NCI-H1048 (cell line): ENCODE measurements at places on chromosomes 7 and 10.

DNA sequence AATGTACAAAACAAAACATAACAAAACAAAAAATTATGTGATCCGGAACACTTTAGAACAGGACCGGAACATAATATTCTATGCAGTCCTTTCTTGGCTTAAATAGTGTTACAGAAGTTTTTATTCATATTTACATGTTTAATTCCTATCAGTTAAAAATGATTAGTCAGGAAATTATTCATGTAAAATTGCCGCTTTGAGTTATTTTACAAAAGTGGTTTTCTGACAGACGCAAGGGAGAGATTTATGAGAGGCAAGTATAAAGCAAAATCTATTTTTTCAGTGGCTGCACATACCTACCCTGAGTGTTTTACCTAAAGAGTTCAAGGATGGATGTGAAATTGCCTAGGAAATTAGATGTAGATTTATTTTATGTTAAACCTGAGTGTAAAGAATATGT is 230.7 kb upstream of the DKK1 start:
- DNase-seq = no peak

GRCh38 chr7:30171766-30172447 is 37.1 kb downstream of the MTURN start:
- no peak for DNase-seq

DNA sequence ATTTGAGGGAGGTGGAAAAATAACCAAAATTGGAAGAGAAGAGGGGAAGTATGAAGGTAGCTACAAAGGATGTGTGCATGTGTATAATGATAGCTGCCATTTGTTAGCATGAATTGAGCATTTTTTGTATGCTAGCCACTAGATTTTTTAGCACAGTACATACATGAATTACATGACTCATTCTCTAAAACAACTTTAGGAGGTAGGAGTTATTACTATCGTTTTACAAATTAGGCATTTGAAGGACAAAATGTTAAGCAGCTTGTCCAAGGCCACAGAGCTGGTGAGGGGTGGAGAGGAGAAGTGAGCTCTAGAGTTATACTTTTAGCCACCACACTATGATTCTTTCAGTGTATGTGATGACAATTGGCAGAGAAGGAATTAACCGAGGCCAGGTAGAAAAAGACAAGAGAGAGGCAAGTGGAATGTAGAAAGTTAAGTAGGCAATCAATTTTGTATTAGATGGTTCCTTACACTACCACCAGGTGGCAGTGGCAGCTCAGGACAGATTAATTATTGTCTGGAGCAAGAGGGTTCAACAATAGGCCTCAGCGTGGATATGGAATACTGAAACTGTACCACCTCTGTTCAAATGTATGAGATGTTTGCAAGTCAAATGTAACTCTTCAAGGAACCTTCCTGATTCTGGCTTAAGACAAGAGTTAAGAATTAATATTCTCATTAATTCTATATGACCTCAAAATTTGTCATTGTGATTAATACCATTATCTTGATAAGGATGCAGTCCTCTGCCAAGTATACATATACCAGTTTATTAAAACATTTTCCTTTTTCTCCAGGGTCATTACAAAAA is 128.0 kb downstream of the MBL2 start:
- DNase-seq = no peak

GRCh38 chr7:113657603-113658002 is 261.2 kb downstream of the PPP1R3A start:
- no peak for DNase-seq

DNA sequence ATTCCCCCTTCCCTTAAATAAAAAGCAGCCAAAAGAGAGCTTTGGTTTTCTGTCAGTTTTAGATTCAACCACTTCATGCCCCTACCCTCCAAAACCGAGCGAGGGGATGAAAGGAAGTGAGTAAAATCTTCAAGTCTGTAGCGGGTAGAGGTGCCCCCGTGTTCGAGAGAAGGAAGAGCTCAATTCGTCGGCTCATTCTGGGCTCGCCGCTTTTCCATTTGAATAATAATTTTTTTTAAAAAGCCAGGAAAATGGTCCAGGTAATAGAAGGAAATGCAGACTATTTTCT is 436.2 kb upstream of the GALNT17 start:
- DNase-seq = no peak

- DNase-seq = no peak
These were observed 1.4 kb downstream of the CLEC5A start for GRCh38 chr7:141945356-141945755.

- DNase-seq = no peak
These were observed 198.5 kb downstream of the PAXIP1 start for GRCh38 chr7:154804449-154804848.

DNA sequence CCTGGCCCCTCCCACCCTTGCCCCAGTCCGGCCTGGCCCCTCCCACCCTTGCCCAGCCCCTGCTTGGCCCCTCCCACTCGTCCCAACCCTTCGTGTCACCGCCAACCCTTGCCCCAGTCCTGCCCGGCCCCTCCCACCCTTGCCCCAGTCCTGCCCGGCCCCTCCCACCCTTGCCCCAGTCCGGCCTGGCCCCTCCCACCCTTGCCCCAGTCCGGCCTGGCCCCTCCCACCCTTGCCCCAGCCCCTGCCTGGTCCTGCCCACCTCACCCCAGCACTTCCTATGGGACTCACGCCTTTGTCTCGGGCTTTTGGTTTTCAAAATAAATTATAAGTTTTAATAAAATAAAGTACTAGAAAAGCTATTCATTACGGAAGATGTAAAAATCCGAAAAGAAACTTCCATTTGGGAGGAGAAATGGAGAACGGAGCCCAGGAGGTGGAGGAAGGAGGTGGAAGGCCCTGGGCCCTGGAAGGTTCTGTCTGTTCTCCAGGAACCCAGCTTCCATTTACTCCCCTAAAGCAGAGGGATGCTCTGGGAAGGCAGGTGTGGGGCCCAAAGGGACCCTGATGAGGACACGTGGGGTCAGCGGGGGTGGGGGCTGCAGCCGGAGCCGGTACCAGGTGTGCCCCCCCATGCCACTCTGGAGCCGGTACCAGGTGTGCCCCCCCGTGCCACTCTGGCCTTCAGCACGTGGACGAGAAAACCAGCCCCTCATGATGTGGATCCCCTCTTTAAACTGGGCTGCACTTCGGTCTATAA is 52.2 kb downstream of the PWWP2B start:
- no peak for DNase-seq

GRCh38 chr7:44288811-44289340 is 36.5 kb downstream of the CAMK2B start:
- DNase-seq = no peak

- DNase-seq = no peak
These were observed 35.3 kb downstream of the BLNK start for GRCh38 chr10:96236090-96236478.

- no peak for DNase-seq
These were observed 153.7 kb downstream of the FANK1 start for GRCh38 chr10:126049759-126050700.

GRCh38 chr7:130273081-130273932 is 6.6 kb downstream of the CPA2 start:
- no peak for DNase-seq

- no peak for DNase-seq
These were observed 39.3 kb upstream of the RSU1 start for GRCh38 chr10:16856567-16856966.

- DNase-seq = no peak
These were observed 58.3 kb downstream of the ST7 start for GRCh38 chr7:117011419-117012260.

- DNase-seq = no peak
These were observed 64.0 kb upstream of the KLF6 start for GRCh38 chr10:3848775-3849635.

- DNase-seq = peak; percentile 25
These were observed 92.1 kb downstream of the CABCOCO1 start for GRCh38 chr10:61754587-61755550.

- DNase-seq = no peak
These were observed 7.4 kb downstream of the ITGB1 start for GRCh38 chr10:32950591-32951108.

GRCh38 chr10:79244841-79245504 is 102.3 kb upstream of the PPIF start:
- DNase-seq = no peak

- peak; percentile 25 for DNase-seq
These were observed 286.2 kb upstream of the VWC2 start for GRCh38 chr7:49486974-49487829.

GRCh38 chr7:142376356-142376997 is 118.6 kb upstream of the PRSS58 start:
- DNase-seq = no peak

DNA sequence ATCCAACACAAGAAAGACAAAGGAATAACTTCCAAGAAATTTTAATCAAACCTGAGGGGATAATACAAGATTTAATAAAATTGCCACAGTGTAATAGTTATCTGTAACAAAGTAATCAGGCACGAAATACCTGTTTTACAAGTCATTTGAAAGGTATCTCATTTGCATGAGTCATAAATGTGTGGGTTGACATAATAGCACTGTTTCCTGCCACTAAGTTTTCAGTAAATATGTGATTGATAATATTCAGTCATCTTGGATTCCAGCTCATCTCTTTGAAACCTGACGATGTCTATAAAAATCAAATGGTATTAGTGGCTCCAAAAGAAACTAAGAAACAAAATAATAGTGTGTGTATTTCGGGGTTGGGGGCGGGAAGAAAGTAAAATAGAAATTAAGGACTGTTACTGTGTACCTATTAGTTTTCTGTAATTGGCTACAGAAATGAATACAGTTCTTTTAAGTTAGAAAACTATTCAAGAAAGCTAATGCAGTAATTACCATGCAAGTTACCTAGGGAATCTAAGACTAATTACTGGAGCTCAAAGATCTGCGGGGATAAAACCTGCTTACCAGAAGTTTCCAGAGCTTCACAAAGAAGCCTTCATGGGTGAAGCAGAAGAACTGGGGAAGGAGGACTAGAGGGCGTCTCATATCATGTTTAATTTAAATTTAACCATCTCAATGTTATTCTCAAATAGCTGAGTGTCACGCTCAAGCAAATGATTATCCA is 100.7 kb downstream of the ST8SIA6 start:
- DNase-seq = peak; percentile 23

DNA sequence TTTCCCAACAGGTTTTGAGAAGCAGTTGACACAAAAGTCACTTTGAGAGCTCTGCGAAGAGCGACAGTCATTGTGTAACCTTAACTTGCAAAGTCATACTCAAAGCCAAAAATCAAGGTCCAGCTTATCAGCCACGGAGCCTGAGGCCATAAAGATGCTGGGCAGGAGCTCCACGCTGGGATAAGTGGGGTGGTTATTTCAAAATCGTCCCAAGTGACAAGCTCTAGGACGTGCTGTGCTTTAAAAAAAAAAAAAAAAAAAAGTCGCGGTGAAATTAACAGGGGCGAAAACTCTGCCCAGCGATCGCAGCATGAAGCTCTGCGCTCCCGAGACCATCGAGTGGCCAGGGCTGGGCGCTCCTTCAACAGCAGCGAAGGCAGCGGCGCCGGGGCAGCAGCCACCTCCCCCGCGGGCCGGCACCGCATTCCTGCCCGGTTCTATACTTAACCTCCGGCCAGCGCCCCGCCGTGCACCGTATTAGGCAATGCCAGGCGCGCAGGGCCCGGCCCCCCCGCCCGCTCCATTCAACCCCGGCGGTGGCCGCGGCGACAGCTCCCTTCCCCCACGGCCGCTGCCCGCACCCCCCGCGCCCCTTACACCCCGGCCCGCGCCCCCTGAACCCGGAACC is 657 bp downstream of the HACD1 start:
- no peak for DNase-seq

GRCh38 chr7:104363355-104363754 is 35.0 kb downstream of the LHFPL3 start:
- no peak for DNase-seq

DNA sequence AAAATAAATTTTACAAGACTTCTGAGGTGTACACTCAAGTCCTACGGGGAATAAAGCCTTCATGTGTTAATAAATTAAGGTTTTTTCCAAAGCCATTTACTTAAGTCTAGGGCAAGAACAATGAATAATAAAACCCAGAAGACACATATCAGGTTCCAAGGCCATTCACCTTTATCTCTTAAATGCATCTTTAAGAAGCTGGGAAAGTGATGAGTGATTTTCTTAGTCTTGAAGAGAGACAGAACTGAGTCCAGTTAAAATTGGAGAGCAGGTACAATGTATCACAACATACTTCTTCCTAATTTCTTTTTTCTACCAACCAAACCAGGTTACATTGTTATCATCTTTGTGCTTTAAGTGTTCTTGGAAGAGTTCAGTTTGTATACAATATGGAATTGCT is 189.5 kb downstream of the RAPGEF5 start:
- no peak for DNase-seq

GRCh38 chr7:45484094-45484493 is 90.1 kb upstream of the ADCY1 start:
- DNase-seq = no peak

DNA sequence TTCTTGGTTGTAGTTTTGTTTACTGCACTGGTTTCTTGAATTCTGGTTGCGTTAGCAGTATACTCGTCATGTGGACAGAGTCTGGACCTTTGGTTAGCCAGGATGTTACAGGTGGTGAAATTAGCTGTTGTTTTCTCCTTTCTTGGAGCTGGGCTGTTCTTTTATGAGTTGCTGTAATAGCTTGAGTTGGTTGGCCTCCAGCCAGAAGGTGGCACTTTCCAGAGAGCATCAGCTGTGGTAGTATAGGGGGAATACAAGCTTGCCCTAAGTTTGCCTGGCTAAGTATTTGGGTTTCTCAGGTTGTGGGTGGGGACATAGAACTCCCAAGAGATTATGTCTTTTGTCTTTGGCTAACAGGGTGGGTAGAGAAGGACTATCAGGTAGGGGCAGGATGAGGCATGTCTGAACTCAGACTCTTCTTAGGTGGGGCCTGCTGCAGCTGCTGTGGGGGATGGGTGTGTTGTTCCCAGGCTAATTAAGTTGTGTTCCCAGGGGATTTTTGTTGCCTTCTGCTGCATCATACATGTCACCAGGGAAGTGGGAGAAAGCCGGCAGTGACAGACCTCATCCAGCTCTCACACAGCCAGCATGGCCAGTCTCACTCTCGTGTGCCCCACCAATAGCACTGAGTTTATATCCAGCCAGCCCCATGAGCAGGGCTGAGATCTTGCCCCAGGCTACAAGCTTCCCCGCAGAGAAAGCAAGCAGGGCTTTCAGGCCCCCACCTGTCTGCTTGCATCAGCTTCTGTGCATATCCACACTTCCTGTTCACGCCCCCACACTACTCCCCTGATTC is 246.7 kb upstream of the TPK1 start:
- no peak for DNase-seq

DNA sequence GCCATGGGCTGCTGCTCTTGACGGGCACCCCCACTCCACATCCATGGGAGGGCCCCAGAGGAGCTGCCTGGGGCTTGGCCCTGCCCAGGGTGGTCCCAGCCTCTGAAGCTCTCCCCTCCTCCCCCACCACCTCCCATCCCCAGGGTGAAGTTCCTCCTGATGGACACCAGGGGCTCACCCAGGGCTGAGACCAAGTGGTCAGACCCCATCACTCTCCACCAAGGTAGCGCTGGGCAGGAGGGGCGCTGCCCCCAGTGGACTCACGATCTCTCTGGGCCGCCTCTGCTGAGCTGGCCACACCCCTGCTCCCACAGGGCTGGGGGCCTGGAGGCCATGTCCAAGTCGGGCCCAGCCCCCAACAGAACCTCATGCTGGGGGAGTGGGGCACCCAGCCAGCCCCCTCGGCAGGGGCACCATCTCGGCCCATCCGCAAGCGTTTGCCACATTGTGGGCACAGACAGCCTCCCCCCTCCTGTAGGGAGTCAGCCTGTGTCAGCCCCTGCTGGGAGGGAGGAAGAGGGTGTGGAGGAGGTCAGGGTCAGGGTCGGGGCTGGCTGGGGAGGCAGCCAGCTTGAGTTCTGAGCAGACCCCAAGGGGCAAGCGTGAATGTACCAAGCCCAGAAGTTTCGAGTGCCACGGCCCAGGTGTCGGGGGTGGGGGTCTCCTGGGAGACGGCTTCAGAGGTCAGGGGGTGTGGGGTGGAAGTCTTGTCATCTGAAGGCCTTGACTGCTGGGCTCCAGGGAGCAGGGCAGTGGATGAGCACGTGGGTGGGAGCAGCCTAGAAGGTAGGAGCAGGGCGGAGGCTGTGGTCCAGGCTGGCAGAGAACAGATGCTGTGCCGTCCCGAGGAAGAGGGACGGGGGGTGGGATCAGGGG is 2.8 kb downstream of the UPK3B start:
- DNase-seq = no peak
